ENCODE measurements at places on chromosomes 11 and 22. TPM values are rescaled to one million over a fixed set of nuclear protein-coding genes. Genes with fewer than 3 reads are reported as not detected.

GRCh38 chr11:71198141-71198822, 54.1 kb downstream of the SHANK2 start:
- no peak for DNase-seq
- H3K27me3 ChIP-seq: peaks cover 33% of the 10 kb centered on the region
- H3K4me1 ChIP-seq: no peaks in the 10 kb centered on the region
- H3K36me3 ChIP-seq: no peaks in the 10 kb centered on the region

DNA sequence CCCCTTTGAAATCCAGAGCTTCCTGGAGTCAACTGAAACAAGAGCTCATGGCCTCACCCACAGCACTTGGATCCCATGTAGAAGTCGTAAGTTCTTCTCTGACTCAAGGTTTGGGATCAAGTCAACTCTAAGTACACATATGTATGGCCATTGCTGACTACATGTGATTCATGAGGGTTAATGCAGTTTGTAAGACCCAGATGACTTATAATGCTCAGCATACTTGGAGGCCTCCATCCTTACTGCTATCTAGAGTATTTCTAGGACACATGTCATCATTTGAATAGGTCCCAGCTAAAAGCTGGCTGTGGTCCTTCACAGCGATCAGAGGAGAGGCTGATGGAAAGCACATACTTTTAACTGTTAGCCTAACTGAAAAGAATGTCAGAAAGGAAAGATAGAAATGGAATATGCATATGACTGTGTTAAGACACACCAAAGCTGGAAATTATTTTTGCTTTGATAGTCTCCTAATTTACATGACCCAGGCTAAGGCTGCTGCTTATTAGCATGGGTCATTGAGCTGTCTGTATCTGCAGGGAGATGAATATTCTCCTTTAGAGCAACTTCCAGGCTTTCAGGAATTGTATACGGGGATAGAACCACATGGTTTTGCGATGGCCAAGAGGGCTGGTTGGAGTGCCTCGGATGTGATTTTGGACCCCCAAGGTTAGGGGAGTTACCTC, 76.3 kb downstream of the NTM start:
- no peak overlapping the region for H3K27ac ChIP-seq
- no peaks in the 10 kb centered on the region for H3K4me1 ChIP-seq
- no peak for DNase-seq

- H3K4me1 ChIP-seq: peaks cover 6% of the 10 kb centered on the region
- no peak for DNase-seq
- no peak overlapping the region for H3K4me3 ChIP-seq
- H3K36me3 ChIP-seq: no peaks in the 10 kb centered on the region
These were observed 364.1 kb upstream of the PITPNB start for GRCh38 chr22:28283068-28283654.

DNA sequence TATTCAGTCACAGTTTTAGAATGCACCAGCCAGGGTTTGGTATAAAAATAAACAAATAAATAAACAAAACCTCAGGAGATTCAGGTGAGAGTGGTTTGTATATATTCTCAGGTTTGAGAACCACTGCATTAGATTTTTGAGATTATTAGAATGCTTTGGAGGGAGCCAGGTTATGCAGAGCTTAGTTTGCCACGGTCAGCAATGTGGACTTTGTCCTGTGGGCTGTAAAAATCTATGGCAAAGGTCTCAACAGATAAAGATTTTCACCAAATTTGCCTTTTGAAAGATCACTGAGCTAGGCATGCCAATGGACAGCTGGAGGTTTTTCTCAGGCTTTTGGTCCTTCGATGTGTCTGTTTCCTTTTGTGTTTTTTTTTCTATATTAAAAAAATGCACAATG, 650.1 kb upstream of the RAG2 start:
- no peaks in the 10 kb centered on the region for H3K36me3 ChIP-seq
- no peaks in the 10 kb centered on the region for H3K4me1 ChIP-seq

- no peak overlapping the region for H3K4me3 ChIP-seq
- no peaks in the 10 kb centered on the region for H3K36me3 ChIP-seq
- no peaks in the 10 kb centered on the region for H3K4me1 ChIP-seq
- DNase-seq: no peak
- no peaks in the 10 kb centered on the region for H3K27me3 ChIP-seq
These were observed 273.4 kb upstream of the MTNR1B start for GRCh38 chr11:92696076-92696475.

DNA sequence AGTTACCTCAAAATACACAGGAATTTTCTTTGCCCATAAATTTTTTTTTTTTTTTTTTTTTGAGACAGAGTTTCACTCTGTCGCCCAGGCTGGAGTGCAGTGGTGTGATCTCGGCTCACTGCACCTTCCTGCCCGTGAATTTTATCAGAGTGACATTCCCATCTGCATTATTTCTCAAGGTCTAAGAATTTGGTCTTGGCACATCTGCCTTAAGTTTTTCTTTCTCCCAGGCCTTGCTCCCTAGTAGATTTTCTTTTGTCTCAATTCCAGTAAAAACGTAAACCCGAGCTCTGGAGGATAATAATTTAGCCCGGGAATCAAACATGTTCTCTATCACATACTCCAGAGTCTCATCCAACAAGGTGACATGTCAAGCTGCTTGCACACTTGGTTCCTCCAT, 12.4 kb downstream of the TRIM6 start:
- no peaks in the 10 kb centered on the region for H3K4me1 ChIP-seq
- no peaks in the 10 kb centered on the region for H3K27me3 ChIP-seq
- DNase-seq: no peak
- H3K36me3 ChIP-seq: no peaks in the 10 kb centered on the region

GRCh38 chr11:69205743-69206612, 50.2 kb downstream of the SMIM38 start:
- DNase-seq: peak; percentile 50
- H3K4me3 ChIP-seq: no peak overlapping the region
- H3K36me3 ChIP-seq: no peaks in the 10 kb centered on the region
- peaks cover 11% of the 10 kb centered on the region for H3K27me3 ChIP-seq
- H3K4me1 ChIP-seq: no peaks in the 10 kb centered on the region
- H3K27ac ChIP-seq: no peak overlapping the region

GRCh38 chr22:19709063-19709769, 5.1 kb upstream of the SEPTIN5 start:
- H3K27me3 ChIP-seq: no peaks in the 10 kb centered on the region
- no peaks in the 10 kb centered on the region for H3K36me3 ChIP-seq
- peak overlapping the region; percentile 60 for H3K27ac ChIP-seq
- H3K4me3 ChIP-seq: no peak overlapping the region

- DNase-seq: no peak
- no peaks in the 10 kb centered on the region for H3K36me3 ChIP-seq
- H3K27me3 ChIP-seq: no peaks in the 10 kb centered on the region
- H3K27ac ChIP-seq: no peak overlapping the region
These were observed 28.0 kb downstream of the MYEOV start for GRCh38 chr11:69321877-69322361.

Gene OR6T1
- not detected for total RNA-seq

Gene MPST
- total RNA-seq: 144 TPM

Data from suprapubic skin (tissue), 4 donors.